ENCODE measurements at places on chromosomes 7 and 10.
A peak's percentile ranks its signal among the peaks of the same experiment; 100 is the strongest.

DNA sequence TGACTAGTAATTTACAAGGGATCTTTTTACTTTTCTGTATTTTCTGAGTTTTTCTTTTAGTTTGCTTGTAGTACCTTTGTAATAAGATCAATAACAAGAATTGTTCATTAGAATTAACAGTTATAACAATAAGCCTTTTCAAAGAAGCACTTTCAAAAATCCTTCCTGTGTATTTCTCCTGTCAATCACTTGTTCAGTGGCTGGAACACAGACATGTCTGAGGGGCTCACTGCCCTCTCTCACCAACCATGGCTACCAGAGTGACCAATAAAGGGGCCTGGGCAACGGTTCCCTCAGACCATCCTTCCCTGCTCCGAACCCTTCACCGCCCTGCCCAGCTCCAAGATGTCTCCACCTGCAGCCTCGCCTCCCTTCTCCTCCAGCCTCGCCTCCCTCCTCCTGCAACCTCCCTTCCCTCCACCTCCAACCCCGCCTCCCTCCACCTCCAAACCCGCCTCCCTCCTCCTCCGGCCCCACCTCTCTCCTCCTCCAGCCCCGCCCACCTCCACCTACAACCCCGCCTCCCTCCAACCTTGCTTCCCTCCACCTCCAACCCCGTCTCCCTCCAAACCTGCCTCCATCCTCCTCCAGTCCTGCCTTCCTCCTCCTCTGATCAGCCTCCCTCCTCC lies 353.4 kb downstream of the TNS3 start:
- no peak for DNase-seq

DNA sequence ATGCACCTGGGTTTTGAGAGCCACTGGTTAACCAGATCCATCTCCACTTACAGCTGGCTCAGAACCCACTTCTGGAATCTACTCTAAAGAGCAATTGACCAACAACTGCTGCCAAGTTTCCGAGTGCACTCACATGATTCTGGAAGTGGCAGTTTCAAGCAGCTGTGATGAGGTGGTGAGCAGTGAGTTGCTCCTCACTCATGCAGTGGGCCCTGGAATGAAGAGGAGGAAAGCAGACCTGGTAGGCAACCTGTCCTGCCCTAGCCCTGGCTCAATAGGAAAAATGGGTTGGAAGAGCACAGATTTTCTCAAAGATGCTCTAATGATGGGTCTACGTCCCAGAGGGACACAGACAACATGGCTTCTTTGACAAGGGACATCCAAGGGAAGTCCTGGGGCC lies 70.7 kb upstream of the NPY start:
- no peak for DNase-seq

GRCh38 chr7:119197877-119198527 lies 973.5 kb downstream of the ANKRD7 start:
- DNase-seq, result no peak

GRCh38 chr7:47088329-47089067 lies 493.4 kb downstream of the TNS3 start:
- DNase-seq, result peak; percentile 25

DNA sequence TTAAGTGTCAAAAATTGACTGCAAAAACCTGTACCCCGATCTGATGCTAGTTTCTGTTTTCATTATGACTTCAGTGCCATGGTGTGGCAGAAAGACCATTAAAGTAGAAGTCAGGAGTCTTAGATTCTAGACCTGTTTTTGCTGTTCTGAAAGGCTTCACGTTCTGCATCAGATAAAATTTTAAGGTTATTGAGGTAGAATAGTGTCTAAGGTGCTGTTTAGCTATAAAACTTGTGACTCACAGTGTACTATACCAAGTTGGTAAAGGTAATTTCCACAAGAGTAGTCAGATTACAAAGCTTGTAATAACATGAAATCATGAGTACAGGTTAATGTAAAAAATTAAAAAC lies 38.6 kb downstream of the ZNRF2 start:
- peak; percentile 70 for DNase-seq

- DNase-seq, result no peak
These were observed 71.5 kb upstream of the LRRC4 start for GRCh38 chr7:128102490-128103291.

- no peak for DNase-seq
These were observed 5.6 kb downstream of the TMEM229A start for GRCh38 chr7:124027236-124027635.

DNA sequence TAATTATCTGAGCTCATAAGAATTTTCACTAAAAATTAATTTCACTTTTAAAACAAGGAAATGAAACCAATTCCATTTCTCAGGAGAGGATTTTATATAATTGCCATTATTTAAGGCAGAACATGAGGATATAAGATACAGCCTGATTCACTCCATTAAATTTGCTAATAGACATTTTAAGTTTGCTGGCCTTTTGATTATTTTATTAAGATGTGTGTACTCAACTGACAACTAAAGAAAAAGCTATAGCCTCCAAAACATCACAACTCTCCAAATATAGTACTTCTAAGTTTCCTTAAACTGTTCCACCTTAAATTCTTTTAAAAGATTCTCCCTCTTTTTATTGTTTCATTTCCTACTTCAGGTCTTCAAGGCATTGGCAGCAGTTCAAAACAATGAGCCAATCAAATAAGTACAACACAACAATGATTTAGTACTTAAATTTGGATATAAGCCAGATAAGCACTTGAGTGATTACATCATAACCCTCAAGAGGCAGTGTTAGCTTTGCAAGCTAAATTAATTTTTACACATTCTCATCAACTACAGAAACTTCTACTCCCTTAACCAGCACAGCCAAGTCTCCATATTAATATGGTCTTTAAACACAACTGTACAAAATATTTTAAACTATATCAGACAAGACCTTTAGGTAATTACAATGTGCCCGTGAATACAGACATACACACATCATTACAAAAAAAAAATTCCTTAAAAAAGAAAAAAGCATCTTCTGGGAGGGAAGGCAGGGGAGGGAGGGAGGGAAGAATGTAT lies 121.8 kb downstream of the KMT2C start:
- DNase-seq, result peak; percentile 50

DNA sequence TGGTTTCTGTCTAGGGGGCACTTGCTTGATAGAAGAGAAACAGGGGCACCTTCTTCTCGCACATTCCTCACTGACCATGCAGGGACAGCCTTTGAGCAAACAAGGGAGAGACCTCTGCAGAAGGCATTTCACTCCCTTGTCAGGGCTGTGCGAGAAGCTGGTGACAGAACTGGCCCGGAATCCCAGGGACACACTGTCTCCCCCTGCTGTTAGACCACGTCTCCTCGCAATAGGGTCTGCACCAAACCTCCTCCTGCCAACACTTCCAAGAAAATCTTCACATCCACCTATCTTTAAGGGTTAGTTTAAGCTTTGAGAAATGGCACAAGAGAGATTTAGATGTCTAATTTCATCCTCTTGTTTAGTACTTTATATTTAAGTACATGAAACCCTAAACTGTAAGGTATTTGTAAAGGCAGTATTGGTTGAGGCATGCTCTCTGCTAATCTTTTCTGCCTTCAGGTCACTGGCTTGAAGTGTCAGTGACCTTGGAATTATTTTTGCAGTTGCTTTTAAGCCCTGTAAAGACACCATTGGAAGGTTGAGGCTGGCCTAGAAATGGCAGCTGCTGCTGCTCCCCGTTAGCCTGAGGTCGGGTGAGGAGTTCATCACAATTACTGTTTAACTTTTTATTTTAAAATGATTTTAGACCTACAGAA lies 37.0 kb downstream of the RBM20 start:
- DNase-seq, result peak; percentile 28

DNA sequence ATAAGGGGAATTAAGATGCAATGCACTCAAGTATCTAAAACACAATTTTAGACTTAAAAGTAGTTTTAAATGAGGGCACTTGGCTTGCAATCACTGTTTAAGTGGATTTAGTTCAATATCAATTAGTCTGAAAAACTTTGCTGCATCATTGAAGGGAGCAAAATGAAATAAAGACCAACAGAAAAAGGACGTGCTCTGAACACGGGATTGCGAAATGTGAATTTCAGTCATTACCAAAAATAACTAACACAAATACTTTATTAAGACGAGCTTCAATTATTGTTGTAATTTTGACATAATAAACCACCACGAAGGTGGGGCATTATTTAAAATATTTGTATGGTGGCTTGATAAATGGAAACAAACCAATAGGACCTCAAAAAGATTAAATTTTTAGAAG lies 361.8 kb upstream of the GALNT17 start:
- DNase-seq, result no peak

GRCh38 chr7:14021069-14021468 lies 31.6 kb upstream of the ETV1 start:
- DNase-seq, result no peak

DNA sequence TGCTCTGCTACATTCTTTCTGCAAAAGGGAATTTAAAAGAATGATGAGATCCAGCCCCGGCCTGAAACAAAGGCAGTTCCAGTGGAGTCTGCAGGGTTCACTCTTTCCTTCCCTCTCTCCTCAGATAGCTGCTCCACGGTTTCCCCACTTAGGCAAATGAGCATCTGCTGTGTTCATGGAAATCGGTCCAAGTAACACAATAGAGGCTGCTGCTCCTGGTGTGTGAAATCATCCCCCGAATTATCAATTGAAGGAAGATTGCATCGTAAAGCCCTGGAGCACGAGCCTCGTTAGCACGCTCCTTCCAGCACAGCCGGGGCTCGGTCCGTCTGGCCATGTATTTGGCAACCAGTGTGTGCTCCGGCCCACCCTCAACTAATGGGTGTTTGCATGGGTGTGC lies 108.3 kb upstream of the DPP6 start:
- DNase-seq, result no peak

- no peak for DNase-seq
These were observed 529.9 kb downstream of the XPNPEP1 start for GRCh38 chr10:109393425-109393824.

GRCh38 chr7:101562531-101563197 lies 66.4 kb downstream of the MYL10 start:
- no peak for DNase-seq

DNA sequence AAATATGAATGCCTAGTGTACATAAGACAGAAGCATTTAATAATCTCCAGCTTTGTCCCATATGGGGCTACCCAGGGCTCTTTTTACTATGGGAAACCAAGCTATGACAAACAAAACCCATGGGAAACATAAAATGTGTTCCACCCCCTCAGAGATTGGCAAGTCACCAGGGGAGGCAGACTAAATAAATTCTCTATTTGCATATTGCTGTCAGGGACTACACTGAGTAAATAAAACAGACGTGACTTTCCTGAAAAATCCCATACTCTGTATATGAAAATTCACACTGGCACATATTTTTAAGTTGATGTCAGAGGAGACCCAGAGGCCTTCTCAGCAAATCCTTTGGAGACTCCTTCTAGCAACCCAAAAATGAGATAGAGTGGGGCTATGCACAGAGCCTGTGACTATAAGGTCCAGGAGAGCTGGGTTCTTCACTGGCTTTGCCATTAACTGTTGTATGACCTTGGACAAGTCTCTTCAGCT lies 44.0 kb upstream of the HPSE2 start:
- no peak for DNase-seq

- no peak for DNase-seq
These were observed 57.0 kb downstream of the LYZL1 start for GRCh38 chr10:29345910-29346209.

- peak; percentile 7 for DNase-seq
These were observed 17.4 kb downstream of the SLC13A4 start for GRCh38 chr7:135710417-135711138.

- no peak for DNase-seq
These were observed 15.5 kb downstream of the CAMK2G start for GRCh38 chr10:73858750-73859427.
